Stimulated activated naive CD8-positive, alpha-beta T cell treated with anti-CD3 and anti-CD28 coated beads, Interleukin-15, amount 100 ng/mL, for 72 hours (primary cell): ENCODE measurements at places on chromosomes 16 and 17.

- no peak for DNase-seq
These were observed 72.2 kb downstream of the MAF start for GRCh38 chr16:79528338-79528737.

GRCh38 chr17:4293572-4293971 is 29.8 kb upstream of the ANKFY1 start:
- no peak for DNase-seq

- no peak for DNase-seq
These were observed 35.0 kb downstream of the ITGAE start for GRCh38 chr17:3765981-3766380.

GRCh38 chr17:1455291-1455796 is 688 bp downstream of the CRK start:
- DNase-seq = peak; percentile 47

- no peak for DNase-seq
These were observed 228.9 kb upstream of the TNRC6C start for GRCh38 chr17:77729587-77729986.

DNA sequence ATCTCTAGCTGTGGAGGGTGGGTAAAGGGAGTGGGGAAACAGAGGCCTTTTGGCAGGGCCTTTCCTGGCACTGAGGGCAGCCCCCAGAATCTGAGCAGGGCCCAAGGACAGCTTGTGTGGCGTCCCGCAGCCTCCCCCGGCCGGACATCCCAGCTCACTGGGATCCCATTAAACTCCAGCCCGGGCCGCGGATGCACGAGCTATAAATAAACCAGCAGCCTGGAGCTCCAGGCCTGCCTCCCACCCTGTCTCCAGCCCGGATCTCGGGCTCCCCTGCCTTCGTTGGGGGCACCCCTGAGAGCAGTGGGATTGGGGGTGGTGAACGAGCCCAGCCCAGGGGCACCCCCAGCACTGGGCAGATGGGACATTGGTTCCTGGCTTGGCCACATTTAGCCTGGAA is 13.8 kb upstream of the AATK start:
- DNase-seq = no peak

DNA sequence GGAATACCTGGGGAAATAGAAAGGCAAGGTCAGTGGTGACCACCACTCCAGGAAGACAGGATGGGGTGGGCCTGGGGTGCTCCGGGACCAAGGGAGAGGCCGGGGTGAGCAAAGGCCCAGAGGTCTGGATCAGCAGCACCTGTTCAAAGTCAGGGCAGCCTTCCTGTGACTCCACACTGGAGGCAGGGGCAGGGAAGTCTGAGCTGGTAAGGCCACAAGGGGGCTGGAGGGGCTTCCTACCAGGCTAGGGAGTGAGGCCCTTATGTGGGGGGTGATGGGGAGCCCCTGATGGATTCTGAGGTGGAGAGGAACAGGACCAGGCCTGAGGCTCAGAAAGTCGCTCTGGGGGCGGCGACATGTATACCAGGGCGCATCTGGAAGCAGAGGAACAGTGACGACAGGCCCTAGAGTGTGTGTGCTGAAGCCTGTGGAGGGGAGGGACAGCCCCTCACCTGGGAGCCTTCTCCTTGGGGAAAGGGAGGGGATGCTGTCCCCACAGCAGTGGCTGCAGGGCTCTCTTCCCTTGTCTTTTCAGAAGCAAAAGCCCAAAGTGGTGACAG is 3.7 kb downstream of the C16orf78 start:
- DNase-seq = no peak

GRCh38 chr16:5615868-5616642 is 518.5 kb upstream of the EEF2KMT start:
- peak; percentile 33 for DNase-seq

GRCh38 chr16:82954224-82954929 is 327.6 kb downstream of the CDH13 start:
- no peak for DNase-seq

- DNase-seq = no peak
These were observed 41.2 kb upstream of the HAPSTR1 start for GRCh38 chr16:9050102-9050830.

GRCh38 chr17:49699966-49700575 is 7.7 kb downstream of the SLC35B1 start:
- DNase-seq = no peak

DNA sequence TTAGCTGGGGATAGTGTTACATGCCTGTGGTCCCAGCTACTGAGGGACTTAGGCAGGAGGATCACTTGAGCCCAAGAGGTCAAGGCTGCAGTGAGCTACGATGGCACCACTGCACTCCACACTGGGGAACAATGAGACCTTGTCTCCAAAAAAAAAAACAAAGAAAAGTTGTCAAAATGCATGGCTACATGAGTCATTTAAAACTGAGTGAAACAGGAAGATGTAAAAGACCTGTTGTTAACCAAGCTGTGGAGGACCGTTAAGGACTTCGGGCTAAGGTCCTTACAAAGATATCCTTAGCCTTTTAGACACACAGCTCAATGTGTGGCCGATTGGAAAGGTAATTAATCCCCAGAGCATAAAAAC is 25.1 kb downstream of the ZP2 start:
- DNase-seq = no peak

GRCh38 chr16:70578035-70578434 is 54.4 kb downstream of the SF3B3 start:
- no peak for DNase-seq

DNA sequence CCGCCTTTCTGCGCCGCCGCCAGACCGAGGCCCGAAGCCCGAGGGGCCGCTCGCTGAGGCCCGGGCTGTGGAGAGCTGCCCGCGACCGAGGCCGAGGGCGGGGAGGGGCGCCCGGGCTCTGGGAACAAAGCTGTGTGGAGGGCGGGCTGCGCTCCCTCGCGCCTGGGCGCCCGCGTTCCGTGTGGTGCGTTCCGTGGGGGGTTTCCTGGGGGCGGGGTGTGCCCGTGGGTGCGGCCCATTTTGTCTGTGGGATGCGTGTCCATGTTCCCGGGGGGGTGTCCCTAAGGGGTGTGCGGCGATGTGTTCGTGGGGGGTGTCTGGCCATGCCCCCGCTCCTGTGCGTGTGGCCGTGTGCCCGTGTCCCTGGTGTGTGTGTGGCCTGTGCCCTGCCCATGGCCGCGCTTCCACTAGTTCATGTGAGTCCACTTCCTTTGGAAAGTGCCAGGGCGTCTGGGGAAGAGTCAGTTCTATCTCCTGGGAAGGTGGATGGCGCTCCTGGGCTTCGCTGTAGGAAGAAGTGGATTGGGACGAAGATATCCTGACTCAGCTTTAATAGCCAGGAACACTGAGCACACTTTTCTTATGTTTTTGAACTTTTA is 520 bp downstream of the JPT2 start:
- peak; percentile 9 for DNase-seq

DNA sequence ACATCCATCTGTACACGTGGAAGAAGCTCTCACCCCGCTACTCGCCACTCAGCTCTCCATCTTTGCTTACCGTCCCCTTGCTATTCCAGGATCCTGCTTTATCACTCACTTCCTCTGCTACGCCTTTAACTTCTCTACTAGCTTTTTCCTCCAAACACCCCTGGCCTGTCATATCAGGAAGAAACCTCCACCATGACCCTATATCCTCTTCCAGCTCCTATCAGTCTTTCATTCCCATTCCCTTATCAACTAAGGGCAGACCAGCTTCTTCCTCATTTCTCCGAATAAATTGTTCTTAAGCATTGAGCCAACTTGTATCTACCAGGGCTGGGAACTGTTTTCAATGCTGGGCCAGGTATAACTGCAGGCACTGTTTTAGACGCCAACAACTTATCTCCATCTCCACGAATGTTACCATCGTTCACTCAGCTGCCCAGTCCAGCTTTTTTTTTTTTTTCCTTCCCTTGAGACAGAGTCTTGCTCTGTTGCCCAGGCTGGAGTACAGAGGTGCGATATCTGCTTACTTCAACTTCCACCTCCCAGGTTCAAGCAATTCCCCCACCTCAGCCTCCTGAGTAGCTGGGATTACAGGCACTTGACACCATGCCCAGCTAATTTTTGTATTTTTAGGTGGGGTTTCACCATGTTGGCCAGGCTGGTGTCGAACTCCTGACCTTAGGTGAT is 4.3 kb downstream of the IQCK start:
- no peak for DNase-seq

- no peak for DNase-seq
These were observed 744 bp upstream of the GGNBP2 start for GRCh38 chr17:36544044-36544306.

DNA sequence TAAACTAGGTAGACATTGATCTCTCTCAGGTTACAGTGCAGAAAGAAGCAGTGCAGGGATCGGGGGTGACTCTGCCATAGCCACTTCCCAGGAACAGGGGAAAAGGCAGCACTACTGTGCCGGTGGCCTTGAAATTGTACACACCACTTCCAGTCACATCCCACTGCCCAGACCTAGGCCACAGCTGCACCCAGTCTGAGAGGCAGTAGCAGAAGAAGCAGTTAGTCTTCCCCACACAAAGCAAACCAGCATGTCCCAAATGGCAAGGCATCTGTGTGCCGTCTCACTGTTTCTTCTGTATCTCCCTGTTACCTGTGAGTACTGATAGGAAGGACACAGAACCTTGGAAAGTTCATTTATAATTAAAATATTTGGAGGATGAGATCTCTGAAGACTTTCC is 47.0 kb downstream of the TMC6 start:
- DNase-seq = no peak

GRCh38 chr17:65750631-65751115 is 189.2 kb upstream of the AXIN2 start:
- peak; percentile 29 for DNase-seq
